ENCODE measurements at places on chromosomes 11 and 22.
A peak's percentile ranks its signal among the peaks of the same experiment; 100 is the strongest.

DNA sequence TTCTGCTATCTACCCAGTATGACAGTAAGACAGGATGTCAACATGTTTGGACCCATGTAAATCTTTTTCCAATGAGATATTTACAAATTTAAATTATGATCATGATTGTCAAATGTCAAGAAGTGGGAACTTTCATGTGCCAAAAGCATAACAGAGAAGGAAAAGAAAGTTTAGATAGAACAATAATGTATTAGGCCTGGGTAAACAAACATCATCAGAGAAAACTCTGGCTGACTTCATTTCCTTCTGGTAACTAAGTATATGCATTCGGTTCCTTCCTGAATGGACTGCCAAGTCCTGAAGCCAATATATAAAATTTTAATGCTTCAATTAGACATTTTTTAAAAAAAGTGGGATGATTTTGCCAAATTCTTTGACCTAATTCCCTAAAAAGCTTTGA lies 16.5 kb downstream of the RNF141 start:
- no peak for DNase-seq

DNA sequence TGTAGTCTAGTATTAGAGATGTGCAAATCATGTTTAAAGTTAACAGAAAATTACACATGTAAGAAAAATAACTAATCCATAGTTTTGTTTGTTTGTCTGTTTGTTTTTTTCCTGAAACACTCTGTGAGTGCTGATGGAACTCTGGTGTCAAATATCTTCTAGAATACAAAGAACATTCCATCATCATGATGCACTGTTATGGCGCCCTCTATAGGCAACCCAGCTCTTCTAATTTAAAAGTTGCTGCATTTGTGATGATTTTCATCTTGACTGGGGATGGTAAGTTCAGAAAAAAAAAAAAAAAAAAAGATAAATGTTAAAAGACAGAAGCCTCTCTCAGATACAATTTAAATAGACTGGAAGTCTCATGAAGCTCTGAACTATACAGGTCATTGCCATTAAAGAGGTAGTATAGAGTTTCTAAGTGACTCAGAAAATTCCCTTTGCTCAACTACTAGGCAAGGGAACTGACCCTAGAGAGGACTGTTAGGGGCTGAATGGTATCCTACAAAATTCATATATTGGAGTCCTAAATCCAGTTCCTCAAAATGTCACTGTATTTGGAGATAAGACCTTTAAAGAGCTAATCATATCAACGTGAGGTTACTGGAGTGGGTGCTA lies 597.2 kb upstream of the ANO3 start:
- no peak for DNase-seq

GRCh38 chr22:29306835-29307595 lies 565 bp downstream of the GAS2L1 start:
- DNase-seq = peak; percentile 57

DNA sequence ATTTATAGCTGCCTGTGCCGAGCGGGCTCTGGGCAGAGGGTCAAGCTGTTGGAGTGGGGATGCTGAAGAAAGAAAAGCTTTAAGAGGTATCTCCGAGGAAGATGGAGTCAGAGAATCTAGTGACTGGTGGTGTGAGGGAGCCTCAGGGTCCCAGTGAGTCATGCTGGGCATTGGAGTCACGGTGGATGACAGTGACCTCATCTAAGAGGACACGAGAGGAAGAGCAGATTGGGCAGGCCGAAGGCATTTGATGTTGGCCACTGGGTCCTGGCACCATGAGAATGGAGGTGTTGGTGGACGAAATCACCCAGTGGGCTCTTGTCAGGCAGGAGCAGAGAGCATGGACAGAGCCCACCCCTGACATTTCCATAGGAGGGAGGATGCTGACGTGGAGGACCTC lies 68.4 kb downstream of the TBC1D22A start:
- no peak for DNase-seq

DNA sequence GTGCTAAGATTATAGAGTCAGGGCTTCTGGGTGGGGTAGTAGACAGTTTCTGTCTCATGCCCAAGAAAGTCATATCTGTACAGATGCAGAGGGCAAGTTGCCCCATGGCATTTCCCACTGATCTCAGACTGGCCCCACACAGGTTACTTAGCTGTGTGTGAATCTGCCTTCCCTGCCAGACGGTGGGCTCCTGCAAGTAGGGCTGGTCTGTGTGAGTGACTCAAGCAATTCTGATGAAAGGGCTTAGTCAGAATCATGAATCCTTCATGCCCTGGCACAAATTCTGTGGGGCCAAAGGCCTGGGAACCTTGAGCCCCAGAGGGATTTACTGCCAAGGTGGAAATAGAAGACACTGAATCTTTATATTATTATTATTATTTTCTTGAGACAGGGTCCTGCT lies 30.4 kb downstream of the USH1C start:
- no peak for DNase-seq

DNA sequence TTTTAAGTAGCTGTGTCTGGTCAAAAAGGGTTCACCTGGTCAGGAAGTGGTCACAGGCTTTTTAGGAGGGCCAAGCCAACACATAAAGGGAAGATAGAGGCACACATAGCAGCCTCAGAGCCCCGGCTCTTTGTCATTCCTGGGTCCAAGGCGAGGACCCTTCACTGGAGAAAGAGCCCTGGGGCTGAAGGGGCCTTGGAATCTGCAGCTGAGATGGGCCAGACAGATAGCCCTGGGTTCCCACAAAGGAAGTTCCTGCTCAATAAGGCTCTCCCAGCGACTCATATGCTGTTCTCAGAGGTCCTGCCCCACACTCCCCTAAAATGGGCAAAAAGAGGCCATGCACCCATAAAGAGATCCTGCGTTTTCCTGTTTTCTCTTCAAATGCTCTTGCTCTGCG lies 77.7 kb downstream of the LINC01488 start:
- DNase-seq = no peak

- DNase-seq = no peak
Observed at GRCh38 chr11:27701355-27702105, 1.3 kb upstream of the BDNF start.

DNA sequence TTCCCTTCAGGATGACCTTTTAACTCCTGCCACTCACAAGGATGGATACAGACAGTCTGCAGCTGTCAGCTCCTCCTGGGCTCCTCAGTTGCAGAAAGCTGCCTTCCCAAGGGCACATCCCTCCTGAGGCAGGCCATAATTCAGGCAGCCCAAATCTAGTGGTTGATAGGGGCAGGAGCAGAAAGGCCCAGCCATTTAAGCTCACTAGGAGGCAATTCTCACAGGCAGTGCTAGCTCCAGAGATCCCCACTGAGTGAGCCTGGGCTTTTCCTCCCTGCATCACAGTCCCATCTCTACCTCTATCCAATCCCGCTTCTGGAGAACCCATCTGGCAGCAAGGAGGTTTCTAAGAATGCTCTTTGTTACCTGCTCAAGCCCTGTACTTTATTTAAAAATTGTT lies 200.6 kb downstream of the ARHGAP42 start:
- no peak for DNase-seq

DNA sequence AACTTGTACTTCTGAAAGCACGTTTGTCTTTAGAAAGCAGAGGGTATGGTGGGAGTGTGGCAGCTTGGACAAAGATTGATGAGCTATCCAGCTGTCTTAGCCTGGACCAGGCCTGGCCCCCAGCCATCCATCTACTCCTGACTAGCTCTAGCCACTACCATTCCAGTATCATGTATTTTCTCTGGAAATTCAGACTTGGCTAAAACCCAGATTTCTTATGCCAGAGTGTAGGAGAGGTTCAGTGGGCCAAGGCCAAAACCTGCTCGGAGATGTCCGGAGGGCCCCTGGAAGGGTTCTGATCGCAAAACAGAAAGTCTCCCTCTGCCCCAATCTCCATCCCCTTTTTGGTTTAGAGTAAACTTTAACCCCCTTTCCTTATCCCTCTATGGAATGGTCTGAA lies 24.8 kb upstream of the MTCH2 start:
- no peak for DNase-seq
